Diencephalon (tissue), 1 donor: ENCODE measurements at places on chromosomes 13 and 19. TPM values are rescaled to one million over a fixed set of nuclear protein-coding genes. Genes with fewer than 3 reads are reported as not detected.

Gene WTIP
- 21.0 TPM for total RNA-seq

Gene ZNF665
- 5.5 TPM for total RNA-seq

Gene SLITRK5
- total RNA-seq: 20.3 TPM

Gene ATCAY
- total RNA-seq: 105 TPM

Gene CGB7
- total RNA-seq: not detected

Gene UHRF1
- 14.5 TPM for total RNA-seq

Gene AMER2
- total RNA-seq: 99.9 TPM

Gene TMEM86B
- total RNA-seq: 0.92 TPM

Gene CCDC124
- total RNA-seq: 27.5 TPM

Gene PDE4C
- total RNA-seq: 3.9 TPM

Gene GGACT
- 4.4 TPM for total RNA-seq

Gene PEAK3
- total RNA-seq: not detected
